ENCODE measurements at places on chromosomes 11 and 22.

DNA sequence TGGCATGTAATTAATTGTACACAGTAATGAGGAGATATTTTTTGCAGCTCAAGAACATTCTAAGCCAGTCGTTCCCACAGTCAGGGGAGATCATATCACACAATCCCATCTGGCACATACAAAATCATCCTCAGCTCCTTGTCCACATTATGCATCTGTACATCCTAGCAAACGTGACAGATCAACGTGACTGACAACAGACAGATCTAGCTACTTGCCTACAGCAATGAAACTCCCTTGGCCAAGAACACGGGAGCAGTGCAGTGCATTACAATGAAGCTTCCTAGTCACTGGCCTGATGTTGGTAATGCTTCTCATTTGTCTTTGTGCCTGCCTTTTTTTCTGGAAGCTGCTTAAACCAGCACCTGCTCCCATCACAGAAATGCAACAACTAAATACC lies 24.5 kb upstream of the GUCY1A2 start:
- no peak for DNase-seq

- DNase-seq: no peak
Measured at GRCh38 chr11:23727794-23728193, 769.1 kb upstream of the LUZP2 start.

DNA sequence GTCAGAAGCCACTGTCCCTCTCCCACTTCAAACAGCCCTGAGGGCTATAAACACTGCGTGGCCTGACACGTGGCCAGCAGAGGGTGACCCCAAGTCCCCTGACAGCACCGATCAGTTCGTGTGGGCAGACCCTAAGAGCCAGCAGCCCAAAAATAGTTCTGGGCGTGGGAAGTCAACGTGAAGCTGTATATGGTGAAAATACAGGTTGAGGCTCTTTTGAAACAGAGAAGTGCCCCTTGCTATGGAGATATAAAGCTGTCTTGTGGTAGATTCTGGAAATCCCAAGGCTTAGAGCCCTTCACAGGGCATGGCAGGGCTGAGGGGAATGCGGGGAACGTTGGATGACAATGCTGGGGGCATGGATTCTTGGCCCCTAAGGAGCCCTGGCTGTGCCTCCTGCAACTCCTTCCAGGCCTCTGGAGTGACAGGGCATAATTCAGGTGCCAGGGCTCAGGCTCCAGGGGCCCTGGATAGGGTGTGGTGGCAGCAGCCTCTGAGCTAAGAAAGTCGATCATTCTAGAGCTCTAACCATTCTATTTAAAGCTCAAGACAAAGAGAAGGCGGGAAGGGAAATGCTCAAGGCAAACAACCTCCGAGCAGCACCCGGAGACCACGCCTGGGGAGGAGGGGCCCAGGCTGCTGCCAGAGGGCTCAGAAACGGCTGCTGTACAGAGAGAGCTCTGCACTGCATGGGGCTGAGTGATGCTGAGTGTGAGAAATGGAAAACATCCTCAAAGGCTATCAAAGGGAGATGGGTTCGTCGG lies 60.4 kb upstream of the CD5 start:
- DNase-seq: peak; percentile 84

- no peak for DNase-seq
Measured at GRCh38 chr11:125001849-125002248, 47.8 kb downstream of the CCDC15 start.

DNA sequence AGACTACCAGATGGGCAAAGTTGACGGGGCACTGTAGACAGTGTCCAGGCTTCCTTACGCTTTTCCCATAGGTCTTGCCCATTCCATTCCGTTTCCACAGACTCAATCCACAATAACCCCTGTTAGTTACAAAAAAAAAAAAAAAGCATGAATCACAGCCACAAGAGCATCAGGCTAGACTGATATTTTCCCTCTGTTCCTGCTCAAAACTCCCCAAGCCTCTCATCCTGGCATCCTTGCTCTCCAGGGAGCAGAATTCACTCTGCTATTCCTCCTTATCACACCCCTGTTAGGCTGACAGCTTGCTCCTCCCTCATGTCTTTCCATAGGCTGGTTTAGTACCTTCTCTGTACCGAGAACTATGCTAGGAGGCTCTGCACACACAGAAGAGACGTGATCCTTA lies 42.2 kb downstream of the TMEM123 start:
- DNase-seq: no peak

- no peak for DNase-seq
Measured at GRCh38 chr11:48058064-48058463, 77.7 kb downstream of the PTPRJ start.

GRCh38 chr11:19244084-19244483 lies 3.3 kb upstream of the E2F8 start:
- DNase-seq: no peak

GRCh38 chr11:117724621-117725020 lies 72.4 kb downstream of the DSCAML1 start:
- DNase-seq: no peak

- no peak for DNase-seq
Measured at GRCh38 chr11:3879967-3880542, 24.6 kb downstream of the STIM1 start.

DNA sequence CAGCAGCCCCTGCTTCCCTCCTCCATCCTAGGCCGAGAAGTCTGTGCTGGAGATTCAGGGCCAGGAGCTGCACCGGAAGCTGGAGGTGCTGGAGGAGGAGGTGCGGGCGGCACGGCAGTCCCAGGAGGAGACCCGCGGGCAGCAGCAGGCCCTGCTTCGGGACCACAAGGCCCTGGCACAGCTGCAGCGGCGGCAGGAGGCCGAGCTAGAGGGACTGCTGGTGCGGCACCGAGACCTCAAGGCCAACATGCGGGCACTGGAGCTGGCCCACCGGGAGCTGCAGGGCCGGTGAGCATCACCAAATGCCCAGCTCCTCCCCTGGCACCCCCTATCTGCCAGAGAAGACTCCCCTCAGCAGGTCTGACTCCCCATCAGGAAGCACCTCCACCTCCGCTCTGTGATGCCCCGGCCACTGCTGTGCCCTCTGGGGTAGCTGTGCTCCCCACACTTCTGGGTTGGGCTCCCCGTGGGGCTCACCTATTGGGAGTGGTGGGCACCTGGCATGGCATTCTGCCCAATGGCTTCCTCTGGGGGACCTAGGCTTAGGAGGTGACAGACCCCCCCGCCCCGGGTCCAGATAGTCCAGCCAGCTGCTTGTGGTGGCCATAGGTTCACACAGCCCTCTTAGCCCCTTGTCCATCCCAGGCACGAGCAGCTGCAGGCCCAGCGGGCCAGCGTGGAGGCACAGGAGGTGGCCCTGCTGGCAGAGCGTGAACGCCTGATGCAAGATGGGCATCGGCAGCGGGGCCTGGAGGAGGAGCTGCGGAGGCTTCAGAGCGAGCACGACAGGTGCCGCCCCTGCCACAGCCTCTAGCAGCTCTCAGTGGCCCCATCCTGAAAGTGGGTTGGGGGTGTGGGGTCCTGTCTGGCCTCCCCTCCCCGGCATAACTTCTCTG lies 6.6 kb upstream of the RPS6KA4 start:
- DNase-seq: no peak

- no peak for DNase-seq
Measured at GRCh38 chr11:128892866-128893565, 1.9 kb downstream of the KCNJ5 start.

DNA sequence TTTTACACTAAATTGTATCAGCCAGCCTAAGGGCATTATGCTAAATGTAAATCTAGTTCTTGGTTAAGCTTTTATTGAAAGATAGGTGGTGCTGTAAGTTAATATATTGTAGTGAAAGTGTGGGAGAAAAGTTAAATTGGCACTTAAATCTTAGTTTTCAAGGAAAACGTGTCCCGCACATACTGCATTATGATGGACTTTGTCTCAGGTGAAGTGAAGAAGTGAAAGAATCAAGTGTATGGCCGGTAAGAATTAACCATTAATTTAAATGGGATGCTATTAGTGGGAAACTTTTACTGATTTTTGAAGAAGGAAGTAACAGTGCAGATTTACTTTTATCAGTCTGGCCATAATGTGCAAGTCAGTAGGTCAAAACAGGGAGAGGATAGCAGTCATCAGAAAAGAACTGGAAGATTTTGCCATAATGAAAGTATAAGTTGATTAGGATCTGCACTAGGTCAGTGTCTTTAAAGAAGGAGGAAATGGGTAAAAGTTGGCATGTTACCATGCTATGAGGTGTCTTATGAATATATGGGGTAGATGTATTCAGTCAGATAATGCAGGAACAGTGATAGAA lies 81.6 kb downstream of the PDHX start:
- DNase-seq: no peak

- no peak for DNase-seq
Measured at GRCh38 chr11:87306262-87306851, 268.6 kb downstream of the TMEM135 start.

DNA sequence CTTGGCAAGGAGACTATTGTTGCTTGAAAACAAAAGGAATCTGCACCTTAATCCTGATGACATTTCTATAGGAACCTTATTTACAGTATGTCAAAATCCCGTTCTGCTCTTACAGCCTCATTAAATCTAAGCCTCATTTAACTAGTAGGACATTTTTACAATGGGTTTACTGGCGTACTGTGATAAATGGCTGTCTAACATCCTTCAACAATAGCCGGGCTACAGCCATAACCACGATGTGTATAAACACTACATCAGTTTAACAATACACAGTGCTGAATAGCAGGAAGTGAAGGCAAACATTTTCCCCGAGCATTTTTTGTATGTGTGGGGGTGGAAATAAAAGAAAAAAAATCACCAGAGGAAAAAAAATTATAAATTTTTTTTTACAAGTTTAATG lies 131.2 kb downstream of the ARL14EP start:
- no peak for DNase-seq

DNA sequence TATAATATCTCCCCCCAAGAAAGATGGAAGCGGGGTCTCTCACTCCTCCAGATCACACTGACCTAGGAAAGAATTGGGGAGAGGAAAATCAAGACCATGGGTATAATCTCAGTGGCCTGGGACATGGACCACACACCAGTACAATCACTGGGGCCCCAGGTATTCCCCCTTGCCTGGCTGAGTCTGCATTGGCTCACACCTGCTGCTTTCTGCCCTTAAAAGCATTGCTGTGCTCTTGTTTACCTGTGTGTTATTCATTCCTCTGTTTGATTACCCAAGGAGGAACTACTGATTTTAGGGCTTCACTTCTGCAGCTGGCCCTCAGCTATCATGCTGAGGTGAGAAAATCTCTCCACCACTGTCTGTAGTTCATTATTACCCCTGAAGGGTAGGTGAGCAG lies 14.0 kb upstream of the PARVA start:
- DNase-seq: no peak

GRCh38 chr11:128405714-128406662 lies 181.4 kb downstream of the ETS1 start:
- no peak for DNase-seq

DNA sequence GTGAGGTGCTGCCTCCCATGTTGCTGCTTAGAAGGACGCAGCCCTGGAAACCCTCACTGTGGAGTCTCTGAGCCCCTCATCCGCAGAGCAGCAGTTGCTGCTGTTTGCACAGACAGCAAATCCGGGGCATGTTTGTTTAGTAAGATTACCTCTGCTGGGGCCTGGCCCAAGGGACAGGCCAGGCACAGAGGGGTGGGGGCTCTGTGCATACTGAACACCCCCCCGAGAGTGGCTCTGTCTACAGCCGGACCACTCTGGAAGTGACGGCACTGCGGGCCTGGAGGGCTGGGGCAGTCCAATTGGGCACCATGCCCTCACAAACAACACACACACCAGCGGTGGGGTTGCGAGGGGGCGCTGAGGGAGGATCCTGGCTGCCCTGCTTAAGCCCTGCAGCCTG lies 22.9 kb upstream of the CCDC188 start:
- no peak for DNase-seq

GRCh38 chr11:87769661-87770060 lies 405.6 kb downstream of the RAB38 start:
- DNase-seq: no peak

- DNase-seq: no peak
Measured at GRCh38 chr11:8765294-8765693, 82.7 kb downstream of the RPL27A start.

GRCh38 chr22:23750714-23751440 lies at the start of gene ZNF70:
Gene ZNF70 (minus strand): TSS chr22:23751112. CDS start chr22:23745140, 5,972 bp downstream.
- peak; percentile 86 for DNase-seq

- peak; percentile 31 for DNase-seq
Measured at GRCh38 chr11:86183694-86184093, 60.9 kb upstream of the EED start.

GRCh38 chr22:39434721-39435120 lies 22.1 kb upstream of the MGAT3 start:
- DNase-seq: no peak

DNA sequence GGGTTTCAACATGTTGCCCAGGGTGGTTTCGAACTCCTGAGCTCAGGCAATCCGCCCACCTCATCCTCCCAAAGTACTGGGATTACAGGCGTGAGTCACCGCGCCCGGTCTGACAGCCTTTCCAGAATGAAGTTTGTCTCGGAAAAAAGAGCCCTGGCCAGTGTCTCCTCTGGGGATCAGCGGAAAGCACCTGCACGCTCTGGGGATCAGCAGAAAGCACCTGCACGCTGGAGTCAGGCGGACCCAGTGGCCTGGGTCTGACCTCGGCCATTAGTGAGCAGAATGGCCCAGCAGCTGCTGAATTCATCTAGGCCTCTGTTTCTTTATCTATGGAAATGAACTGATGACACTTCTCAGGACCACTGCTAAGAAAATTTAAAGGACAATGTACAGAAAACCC lies 10.5 kb upstream of the TESMIN start:
- DNase-seq: no peak
